Hepatic stellate cell (primary cell): ENCODE measurements at places on chromosomes 3 and 15.

DNA sequence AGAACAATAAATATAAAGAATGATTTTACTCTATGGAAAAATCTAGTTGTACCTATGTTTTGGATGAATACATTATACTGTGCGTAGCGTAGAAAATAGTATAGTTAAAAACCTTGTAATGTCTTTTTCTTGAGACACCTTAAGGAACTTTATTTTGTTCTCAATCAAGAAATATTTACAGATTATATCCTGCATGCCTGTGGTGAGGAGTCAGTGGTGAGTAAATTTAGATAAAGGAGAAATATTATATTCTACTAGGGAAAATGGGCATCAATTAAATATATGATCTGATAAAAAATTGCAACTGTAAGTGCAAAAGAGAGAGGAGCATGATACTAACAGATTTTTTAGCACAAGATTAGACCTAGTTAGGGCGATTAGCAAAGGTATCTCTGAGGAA is 157.7 kb downstream of the RBMS3 start:
- no peak for DNase-seq

- no peak for DNase-seq
These were observed 25.3 kb upstream of the GABRA5 start for GRCh38 chr15:26841514-26841913.

GRCh38 chr3:159322322-159322939 is 520.6 kb downstream of the MFSD1 start:
- peak; percentile 25 for DNase-seq

DNA sequence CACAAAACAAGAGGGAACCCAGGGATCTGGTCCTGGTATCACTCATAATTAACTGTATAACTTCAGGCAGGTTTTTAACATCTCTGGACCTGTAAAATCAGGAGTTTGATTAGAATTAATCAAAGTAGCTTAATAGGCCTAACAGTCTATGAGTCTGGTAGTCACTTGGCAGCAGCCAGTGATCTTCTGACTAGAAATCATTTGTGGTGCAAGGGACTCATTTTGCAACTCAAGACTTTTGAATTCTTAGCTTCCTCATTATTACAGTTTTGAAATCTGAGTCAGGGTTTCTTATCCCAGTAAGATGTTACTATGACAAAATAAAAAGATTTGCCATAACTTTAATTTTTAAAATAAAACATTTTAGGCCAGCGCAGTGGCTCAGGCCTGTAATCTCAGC is 70.8 kb downstream of the TMCC1 start:
- no peak for DNase-seq

DNA sequence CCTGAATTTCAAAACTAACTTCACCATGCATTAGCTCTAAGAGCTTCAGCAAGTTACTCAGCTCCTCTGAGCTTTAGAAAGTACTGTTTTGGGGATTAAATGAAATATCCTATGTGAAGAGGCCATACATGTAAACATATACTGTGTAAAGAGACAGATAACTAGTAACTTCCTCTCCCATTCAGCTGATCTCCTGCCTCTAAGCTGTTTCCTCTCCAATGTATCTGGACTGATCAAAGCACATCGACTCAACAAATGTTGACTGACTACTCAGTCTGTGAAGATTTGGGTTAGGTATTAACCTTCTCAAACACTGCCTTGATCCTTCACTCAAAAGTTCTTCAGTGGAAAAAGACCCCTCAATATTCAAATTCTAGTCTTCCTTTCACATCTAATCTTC is 82.0 kb downstream of the BOC start:
- DNase-seq = no peak

DNA sequence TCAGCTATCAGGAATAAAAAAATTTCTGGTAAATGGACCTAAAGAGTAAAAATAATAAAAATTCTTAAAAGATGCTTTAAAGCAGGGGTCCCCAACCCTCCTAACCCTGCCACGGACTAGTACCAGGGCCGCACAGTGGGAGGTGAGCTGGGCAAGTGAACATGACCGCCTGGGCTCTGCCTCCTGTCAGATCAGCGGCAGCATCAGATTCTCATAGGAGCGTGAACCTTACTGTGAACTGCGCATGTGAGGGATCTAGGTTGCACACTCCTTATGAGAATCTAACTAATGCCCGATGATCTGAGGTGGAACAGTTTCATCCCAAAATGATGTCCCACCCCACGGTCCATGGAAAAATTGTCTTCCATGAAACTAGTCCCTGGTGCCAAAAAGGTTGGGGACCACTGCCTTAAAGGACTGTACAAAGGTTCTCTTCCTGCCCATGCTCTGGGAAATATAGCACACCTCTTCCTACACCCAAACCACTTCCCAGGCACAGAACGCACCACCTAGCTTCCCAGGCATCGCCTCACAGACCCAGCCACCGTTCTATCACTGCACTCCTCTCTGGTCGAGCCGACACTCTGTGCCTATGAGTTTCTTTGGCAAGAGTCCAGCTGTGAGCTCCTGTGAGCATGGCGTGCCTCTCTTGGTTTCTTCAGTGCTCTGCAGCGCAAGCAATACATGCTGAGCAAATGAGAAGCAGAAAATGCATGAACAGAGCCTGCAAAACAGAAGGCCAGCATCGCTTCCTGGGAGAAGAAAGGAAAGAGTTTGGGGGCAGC is 104.9 kb downstream of the OCA2 start:
- DNase-seq = no peak

- DNase-seq = no peak
These were observed 182.1 kb downstream of the CLSTN2 start for GRCh38 chr3:140117096-140117526.

GRCh38 chr3:177567833-177568232 is 370.6 kb upstream of the TBL1XR1 start:
- no peak for DNase-seq

- DNase-seq = no peak
These were observed 52.1 kb downstream of the EDEM1 start for GRCh38 chr3:5239602-5240001.

- peak; percentile 80 for DNase-seq
These were observed 3.4 kb downstream of the VILL start for GRCh38 chr3:37993820-37994638.

- no peak for DNase-seq
These were observed 7.8 kb upstream of the SLC6A11 start for GRCh38 chr3:10808130-10808735.

DNA sequence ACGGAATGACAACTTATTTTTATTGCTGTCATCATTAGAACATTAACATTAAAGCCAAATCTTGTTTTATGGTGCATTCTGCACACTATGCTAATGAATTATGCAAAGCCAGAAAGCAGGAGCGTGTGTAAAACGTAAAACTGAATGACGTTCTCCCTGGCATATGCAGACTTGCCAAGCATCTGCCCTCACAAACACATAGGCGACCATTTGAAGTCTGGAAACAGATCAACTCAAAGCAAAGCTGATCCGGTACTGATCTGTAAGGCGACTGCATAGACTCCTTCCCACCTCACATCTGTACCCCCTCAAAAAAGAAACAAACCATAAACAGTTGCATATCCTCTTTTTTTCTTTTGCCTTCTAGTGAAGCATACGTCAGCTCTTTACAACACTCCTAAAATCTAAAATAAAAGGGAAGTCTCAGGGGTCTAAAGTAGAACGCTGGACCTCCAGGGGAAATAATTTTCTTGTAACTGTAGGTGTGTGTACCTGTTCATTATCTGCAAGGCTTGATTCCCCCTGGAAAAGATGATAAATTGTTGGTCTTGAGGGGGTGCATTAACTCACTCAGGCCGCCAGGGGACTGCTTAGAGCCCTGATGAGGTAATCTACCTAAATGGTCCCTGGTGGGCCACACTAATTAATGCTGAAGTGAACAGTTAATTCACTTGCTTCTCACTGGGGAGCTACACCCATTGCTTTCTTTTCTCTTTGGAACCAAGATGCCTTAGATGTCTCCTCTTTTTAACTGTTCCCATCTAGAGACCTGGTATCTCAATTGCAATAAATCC is 231.4 kb downstream of the CDIN1 start:
- DNase-seq = no peak

DNA sequence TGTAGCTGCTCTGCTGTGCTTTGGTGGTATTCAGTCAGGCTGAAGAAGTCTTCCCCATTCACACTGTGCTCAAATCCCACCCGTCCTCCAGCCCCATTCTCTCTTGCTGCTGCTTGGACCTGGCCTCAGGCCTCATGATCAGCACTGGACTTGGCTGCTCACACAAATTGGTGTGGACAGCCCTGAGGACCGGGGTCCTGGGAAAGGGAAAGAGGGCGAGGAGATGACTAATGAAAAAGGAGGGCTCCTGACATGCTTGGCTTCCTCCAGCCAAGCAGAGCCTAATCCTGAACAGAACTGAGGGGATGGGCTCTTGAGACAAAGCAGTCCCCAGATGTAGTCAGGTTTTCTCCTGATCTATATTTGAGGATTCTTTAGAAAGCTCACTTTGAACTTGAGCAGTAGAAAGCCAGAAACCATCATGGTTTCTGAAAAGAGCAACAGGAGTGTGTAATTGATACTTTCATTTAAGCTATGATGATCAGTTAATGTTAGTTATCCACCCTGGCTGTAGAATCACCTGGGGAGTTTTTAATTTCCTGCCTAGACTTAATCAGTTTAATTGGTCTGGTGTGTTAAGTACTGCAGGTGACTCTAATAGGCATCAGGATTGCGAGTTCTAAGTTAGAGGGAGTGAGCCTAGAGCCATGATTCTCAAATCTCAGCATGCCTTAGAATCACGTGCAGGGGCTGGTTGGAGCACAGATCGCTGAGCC is 79.4 kb upstream of the THBS1 start:
- DNase-seq = no peak

DNA sequence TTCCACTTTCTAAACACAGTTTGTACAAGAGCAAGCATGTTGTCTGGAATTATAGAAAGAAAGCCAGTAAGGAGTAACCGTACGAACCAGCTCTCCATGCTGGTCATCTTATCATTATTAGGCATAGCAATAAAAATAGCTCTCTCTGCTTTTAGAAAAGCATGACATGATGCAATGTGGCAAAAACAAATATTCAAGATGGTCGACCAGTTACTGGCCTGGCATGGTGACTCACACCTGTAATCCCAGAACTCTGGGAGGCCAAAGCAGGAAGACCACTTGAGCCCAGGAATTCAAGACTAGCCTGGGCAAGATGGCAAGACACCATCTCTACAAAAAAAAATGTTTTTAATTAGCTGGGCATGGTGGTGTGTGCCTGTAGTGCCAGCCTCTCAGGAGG is 2.6 kb upstream of the MAP4 start:
- DNase-seq = no peak

DNA sequence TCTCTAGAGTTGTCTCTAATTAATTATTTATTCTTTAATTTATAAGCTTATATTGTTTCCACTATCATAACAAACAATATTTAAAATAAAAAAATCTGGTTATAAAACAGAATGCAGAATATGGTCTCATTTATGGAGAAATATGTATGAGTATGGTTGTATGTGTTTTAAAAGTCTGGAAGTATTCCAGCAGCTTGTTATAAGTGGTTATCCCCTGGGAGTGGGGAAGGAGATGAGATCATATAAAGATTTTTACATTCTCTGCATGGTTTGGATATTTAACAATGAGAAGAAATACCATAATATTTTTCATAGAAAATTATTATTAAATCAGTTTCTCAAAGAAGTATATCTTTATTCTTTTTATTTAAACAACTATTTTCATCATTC is 135.4 kb upstream of the MB21D2 start:
- peak; percentile 8 for DNase-seq

GRCh38 chr15:75129788-75130187 is 71.9 kb upstream of the C15orf39 start:
- no peak for DNase-seq

DNA sequence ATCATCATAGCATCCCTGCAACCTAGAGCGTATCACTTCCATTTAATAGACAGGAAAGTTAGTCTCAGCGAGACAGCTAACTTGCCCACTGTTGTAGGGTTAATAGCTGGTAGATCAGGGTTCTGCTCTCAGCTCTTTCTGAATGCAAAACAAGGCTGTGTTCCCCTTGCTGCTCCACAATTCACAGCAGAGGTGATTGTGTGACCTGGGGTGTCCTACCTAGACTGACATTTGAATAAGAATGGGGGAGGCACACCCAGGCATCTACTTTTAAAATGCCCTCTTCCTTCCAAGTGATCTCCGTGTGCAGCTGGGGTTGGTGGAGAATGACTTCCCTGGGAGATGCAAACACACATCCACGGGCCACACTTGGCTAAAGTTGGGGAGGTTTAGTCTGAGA is 43.0 kb upstream of the CACNA2D3 start:
- no peak for DNase-seq

GRCh38 chr3:41029356-41029755 is 169.9 kb upstream of the CTNNB1 start:
- no peak for DNase-seq

GRCh38 chr3:52524258-52524751 is 9.4 kb downstream of the NT5DC2 start:
- no peak for DNase-seq

GRCh38 chr15:28955160-28955992 is 69.6 kb downstream of the APBA2 start:
- no peak for DNase-seq

- no peak for DNase-seq
These were observed 145.0 kb downstream of the ADAM10 start for GRCh38 chr15:58604455-58604923.

- no peak for DNase-seq
These were observed 118.0 kb upstream of the C3orf80 start for GRCh38 chr3:160106905-160107861.
